ENCODE measurements at places on chromosomes 7 and 10. TPM values are rescaled to one million over a fixed set of nuclear protein-coding genes. Genes with fewer than 3 reads are reported as not detected.

CALD1 gene
- 842 TPM for polyA plus RNA-seq

SEMA3A gene
- polyA plus RNA-seq, result 19.8 TPM

COPG2 gene
- polyA plus RNA-seq, result 5.1 TPM

GIMAP4 gene
- polyA plus RNA-seq, result 0.19 TPM

PNLIPRP3 gene
- polyA plus RNA-seq, result not detected

GRID1 gene
- 0.15 TPM for polyA plus RNA-seq

SLC13A1 gene
- not detected for polyA plus RNA-seq

ANXA8 gene
- polyA plus RNA-seq, result not detected

SFTPA1 gene
- polyA plus RNA-seq, result not detected

FKBP6 gene
- 0.15 TPM for polyA plus RNA-seq

NUPR2 gene
- polyA plus RNA-seq, result not detected

KNDC1 gene
- 1.9 TPM for polyA plus RNA-seq

NEURL1 gene
- 0.71 TPM for polyA plus RNA-seq

C10orf90 gene
- 0.35 TPM for polyA plus RNA-seq

Data from GM23338 (cell line).